ENCODE measurements at places on chromosomes 4 and X.

GRCh38 chrX:31213941-31214340 lies 142.1 kb upstream of the FTHL17 start:
- DNase-seq: no peak

DNA sequence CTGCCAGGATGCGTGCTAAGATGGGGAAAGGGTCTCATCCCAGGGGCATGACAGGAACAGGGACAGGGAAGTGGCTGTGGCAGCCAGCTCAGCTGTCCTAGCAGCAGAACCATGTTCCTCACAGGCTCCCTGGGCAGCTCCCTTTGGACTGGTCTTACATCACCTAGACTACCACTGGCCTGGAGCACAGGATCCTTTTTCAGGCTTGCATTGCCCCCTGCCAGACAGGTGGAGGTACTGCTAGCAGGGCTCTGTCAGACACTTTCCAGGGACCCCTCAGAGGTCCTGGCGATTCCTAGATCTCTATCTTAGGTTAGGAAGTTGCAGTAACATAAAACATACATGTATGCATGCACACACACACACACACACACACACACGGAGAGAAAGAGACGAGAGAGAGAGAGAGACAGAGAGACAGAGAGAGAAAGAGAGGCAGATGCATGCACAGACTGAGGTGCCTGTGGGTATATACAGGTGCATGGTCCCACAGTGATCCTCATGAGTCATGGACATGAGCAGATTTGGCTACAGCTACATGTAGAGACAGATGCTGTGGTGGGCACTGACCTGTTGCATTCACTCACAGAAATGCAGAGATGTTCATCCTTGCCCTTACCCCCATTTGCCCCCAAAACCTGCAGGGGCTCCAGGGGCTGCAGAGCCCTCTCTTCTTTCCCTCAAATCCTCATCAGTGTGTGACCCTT lies 63.6 kb downstream of the STARD8 start:
- no peak for DNase-seq

GRCh38 chr4:18039113-18039512 lies 17.6 kb upstream of the LCORL start:
- no peak for DNase-seq

GRCh38 chr4:109026588-109026987 lies 263.7 kb upstream of the ETNPPL start:
- DNase-seq: no peak

DNA sequence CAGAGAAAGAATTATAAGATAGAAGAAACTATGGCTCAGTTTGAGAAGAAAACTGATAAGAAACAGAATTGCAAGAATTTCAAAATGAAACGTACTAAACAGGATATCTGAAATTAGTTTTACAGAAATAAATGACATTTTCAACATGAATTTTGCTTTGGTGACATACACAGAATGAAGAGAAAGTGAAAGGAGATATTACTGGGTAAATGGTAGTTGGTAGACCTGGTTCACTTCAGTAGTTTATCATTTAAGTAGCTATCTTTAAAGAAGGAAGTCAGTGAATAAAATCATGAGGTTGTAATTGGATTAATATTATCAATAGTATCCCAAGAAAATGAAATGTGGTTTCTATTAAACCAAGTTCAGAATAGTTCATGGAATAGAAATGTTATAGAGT lies 395.5 kb upstream of the SMIM31 start:
- DNase-seq: no peak

DNA sequence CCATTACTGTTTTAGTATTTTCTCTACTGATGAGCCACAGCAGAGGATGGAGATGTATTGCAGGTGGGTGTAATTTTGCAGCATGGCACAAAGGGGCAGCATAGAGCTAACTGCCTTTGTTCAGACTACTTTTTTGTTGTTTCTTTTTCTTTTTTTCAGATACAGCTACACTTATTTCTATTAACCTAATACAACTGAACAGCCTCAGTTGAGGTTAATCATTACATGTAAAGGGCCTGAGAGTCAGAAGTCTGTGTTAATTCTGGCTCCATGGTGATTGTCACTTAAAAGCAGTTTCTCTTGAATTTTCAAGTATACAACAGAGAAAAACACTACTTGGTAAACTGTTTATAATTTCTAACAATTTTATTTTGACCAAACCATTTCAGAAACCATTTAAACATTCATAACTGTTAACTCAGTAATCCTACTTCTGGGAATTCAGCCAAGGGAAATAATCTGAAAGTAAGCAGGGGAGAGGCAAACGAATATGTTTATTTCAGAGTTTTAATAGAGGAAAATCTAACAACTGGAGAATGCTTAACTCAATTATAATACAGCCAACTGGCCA lies 13.9 kb upstream of the PPEF2 start:
- DNase-seq: no peak

- DNase-seq: no peak
These were observed 18.4 kb downstream of the IQSEC2 start for GRCh38 chrX:53262918-53263394.

DNA sequence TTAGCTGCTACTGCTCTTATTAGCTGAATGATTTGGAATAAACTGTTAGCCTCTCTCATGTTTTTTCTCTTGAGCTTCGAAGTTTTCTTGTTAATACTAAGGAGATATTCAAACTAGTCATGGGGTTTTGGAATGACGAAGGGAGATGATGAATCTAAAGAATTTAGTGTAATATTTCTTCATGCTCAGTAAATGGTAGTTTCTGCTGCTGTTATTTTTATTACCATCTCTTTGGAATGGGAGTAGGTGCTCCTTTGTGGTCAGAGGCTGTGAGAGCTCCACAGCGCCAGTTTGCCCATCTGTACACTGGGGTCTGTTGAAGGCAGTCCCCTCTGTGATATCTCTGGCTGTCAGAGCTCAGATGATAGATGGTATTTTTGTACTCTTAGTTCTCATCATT lies 33.7 kb downstream of the HTT start:
- no peak for DNase-seq

GRCh38 chr4:107824350-107825071 lies at the start of gene SGMS2:
Gene SGMS2 (plus strand): TSS chr4:107824932. CDS start chr4:107895554, 70,622 bp downstream.
- DNase-seq: peak; percentile 13

- DNase-seq: no peak
These were observed 59.6 kb upstream of the MXD4 start for GRCh38 chr4:2321279-2322196.

DNA sequence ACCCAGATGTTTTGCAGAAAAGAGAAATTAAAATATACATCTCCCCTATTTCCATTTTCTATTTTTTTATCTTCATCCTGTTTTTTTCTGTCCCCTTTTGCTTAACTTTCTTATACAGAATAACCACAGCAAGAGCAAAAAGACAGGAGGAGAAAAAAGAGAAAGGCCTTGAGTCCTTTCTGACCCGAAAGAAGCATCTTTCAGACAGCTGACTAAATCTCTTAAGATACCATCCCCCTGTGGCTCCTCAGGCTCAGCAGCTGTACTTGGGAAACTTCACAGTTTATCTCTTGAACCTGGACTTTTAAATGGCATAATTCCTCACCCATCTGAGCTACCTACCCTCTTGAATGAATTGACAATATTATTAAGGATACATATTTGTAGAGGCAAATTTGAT lies 100.2 kb downstream of the FIP1L1 start:
- DNase-seq: no peak

DNA sequence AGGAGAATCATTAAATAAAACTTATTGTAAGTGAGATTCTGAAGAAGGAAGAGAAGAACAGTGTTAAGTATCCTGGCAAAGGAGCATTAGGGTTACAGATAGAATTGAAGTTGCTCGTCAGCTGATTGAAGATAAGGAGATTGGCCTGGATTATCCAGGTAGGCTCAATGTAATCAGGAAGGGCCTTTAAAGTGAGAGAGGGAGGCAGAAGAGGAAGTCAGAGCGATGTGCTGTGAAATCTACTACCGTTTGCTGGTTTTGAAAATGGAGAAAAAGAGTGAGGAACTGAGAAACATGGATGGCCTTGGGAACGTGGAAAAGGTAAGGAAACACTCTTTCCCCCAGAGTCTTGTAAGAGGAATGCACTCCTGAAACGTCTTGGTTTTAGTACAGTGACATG lies 245.7 kb downstream of the ANTXR2 start:
- no peak for DNase-seq

DNA sequence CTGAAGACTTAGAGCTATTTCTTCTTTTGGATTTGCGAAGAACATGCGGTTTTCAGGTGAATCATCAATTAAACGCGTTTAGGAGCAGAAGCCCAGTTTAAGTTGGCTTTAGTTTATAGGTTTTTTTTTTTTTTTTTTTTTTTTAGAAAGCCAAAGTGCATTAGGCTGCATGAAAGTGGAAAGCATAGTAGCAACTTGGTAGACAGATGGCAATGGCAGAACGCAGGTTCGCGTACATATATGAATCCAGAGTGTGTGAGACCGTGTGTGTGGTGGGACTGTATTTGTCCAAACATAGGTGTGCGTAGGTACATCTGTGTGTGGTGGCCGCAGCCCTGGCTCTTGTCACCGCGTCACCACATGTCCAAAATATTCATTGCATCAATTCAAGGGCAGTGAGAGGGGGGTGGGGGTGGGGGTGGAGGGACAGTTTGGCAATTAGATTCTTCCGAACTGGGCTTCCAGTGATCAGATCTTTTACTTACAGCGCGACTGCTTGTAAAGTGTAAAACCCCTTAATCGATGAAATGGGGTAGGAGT lies 901 bp downstream of the JADE1 start:
- no peak for DNase-seq

- no peak for DNase-seq
These were observed 6.4 kb downstream of the ELK1 start for GRCh38 chrX:47643926-47644325.

GRCh38 chr4:132540797-132541196 lies 608.3 kb upstream of the PCDH10 start:
- DNase-seq: no peak

DNA sequence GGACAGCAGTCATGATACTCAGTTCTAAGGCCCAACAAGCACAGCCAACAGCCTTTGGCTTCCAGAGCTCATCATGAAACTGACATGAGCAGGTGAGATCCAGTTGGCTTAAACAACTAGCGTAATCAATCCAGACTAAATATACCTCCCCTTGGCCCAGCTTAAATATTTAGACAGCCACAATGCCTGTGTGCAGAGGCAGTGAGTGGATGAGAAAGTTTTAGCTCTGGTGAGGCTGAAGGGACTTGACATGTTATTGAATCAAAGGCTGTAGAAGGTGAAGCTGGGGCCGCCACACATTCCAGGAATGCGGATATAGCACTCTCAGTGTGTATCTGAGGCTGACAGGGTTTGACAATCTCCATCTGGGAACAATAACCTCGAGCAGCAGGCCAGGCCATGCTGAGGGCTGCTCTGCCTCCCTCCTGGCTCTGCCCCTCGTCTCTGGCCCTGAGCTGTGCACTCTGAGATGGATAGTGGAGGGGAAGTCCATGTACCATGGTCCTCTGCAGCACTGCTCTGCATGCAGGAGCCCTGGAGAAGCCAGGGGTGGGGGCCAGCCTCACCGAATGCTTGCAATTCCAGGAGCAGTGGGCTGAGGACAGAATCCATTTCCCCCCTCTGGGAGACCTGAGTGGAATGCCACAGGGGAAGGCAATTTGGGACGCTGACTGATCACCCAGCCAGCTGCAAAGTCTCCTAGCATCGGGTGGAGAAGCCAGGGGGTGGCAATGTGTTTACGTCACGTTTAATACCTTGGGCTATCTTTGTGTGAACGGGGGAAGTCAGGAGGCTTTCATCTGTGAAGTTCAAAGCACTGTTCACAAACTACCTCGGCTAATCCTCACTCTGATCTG lies 37.3 kb upstream of the RASL11B start:
- DNase-seq: no peak

DNA sequence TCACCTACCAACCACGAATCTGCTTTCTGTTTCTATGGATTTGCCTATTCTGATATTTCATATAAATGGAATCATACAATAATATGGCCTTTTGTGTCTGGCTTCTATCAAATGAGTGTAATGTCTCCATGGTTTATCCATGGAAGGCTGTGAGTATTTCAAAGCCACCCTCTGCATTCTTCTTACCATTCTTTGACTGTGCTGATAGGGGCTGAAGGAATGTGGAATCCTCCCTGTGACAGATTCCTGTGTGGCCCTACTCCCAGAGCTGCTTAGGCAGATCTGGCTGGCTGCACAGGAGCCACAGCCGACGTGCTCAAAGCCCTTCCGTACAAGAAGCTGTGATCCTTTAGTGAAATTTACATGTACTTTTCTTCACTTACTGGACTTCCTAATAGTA lies 163.2 kb downstream of the HS6ST2 start:
- no peak for DNase-seq

- DNase-seq: no peak
These were observed 48.2 kb upstream of the CDKN2AIP start for GRCh38 chr4:183396227-183396637.

- no peak for DNase-seq
These were observed 31.4 kb upstream of the SETD7 start for GRCh38 chr4:139587446-139587845.
